ENCODE measurements at places on chromosomes 6 and 20.

- DNase-seq, result no peak
Measured at GRCh38 chr6:85449388-85449817, 480 bp upstream of the NT5E start.

- DNase-seq, result no peak
Measured at GRCh38 chr6:32110632-32111031, 1.5 kb upstream of the TNXB start.

DNA sequence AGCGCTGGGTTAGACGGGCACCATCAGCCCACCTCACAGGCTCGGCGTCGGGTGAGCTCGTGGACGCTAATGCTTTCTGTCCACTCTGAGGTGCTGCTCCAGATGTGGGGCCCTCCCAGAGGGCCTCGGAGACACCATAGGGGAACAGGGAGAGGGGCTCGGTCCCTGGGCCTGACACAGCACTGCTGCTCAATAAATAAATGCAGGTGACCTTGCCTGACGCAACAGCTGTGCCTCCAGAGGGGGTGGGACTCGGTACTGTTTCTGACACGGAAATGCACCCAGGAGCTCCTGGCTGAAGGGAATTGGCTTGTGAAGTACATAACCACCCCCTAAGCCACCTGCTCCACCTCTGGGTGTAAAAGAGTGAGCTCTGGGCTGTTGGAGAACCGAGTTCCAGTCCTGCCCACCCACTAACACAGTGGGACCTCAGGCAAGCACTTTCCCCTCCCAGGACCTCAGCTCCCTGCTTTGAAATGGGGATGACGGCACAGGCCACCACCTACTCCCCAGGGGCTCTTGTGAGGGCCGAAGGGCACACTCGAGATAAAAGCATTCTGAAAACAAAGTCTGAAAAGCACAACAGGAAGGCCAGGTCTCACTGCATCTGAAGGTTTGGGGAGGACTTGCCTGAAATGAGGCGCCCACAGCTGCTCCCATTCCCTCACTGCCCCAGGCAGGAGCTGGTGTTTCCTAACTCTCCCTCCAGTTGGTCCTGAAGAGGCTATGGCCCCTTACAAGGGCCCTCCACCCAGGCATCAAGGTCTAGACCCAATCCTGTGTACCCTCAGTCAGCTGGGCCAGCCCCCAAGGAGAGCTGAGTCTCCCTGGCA is 6.7 kb downstream of the KCNK15 start:
- DNase-seq, result no peak

DNA sequence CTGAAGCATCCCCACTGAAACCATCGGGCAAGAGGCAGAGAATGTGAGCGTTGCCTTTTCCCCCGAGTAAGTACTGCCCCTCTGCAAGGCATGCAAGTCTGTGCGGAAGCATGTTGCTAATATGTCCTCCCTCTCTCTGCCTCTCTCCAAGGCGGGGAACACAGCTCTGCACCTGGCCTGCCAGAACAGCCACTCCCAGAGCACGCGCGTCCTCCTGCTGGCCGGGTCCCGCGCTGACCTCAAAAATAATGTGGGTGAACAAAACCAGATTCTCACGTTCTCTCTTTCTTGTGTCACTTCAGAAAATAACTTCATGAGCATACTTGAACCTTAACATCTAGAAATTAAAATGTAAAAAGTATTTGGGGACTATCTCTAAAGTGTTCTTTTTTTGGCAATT is 26.4 kb downstream of the LYRM2 start:
- no peak for DNase-seq

DNA sequence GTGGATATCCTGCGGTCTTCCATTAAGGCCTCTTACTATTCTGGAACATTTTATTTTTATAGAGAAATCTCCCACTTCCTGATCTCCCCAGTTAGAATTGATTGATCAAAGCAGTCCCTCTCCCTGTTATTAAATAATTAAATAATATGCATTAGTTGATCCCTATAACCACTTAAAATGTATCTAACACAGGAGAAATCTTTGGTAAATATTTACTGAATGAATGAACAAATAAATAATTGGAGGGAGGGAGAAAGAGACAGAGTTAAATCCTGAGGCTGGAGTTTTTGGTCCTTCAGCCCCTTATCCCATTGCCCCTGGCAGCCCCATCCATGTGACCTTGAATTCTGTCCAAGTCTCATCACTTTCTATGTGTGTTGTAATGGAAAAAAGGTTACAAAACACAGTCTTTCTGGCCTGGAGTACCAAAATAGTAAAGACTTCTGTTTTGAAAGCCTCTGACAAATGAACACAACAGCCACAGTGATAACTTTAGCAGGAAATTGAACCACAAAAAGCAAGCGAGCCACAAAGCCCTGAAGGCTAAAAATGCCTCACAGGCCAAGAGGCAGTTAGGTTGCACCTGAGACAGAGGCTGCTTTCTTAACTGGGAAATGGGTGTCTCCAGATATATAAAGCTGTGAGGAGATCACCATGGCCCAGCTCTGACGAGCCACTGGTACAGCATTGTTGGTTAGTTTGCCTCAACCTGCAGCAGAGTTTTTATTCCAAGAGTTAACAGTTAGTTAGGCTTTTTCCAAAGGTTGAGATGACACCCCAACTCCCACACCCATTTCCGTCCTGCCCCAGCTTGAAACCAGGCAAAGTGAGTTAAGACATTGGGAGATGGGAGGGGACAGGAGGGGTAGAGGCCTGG is 11.3 kb downstream of the NT5E start:
- DNase-seq, result no peak

DNA sequence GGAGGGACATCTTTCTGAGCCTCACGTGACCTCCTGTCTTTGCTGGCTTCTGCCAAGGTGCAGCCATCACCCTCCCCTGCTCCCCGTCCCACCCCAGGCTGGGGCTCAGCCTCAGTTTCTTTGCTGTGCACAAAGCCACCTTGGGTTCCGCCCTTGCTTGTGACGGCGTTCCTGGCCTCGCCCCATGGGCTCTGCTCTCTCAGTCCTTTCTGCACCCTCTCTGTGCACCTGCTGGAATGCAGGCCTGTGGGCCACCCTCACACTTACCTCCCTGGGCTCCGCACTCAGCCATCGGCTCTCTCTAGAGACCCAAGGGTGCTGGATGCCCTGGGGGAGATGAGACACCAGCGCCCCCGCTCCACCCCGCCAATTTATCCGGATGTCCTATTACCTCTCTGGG is 28.3 kb downstream of the BANF2 start:
- no peak for DNase-seq

GRCh38 chr20:22597303-22597702 is 12.9 kb upstream of the FOXA2 start:
- no peak for DNase-seq

- no peak for DNase-seq
Measured at GRCh38 chr6:2471472-2471871, 226.1 kb upstream of the GMDS start.

- DNase-seq, result no peak
Measured at GRCh38 chr6:130708338-130708737, 118.9 kb upstream of the SMLR1 start.

- DNase-seq, result no peak
Measured at GRCh38 chr20:44135417-44136204, 51.4 kb downstream of the JPH2 start.

DNA sequence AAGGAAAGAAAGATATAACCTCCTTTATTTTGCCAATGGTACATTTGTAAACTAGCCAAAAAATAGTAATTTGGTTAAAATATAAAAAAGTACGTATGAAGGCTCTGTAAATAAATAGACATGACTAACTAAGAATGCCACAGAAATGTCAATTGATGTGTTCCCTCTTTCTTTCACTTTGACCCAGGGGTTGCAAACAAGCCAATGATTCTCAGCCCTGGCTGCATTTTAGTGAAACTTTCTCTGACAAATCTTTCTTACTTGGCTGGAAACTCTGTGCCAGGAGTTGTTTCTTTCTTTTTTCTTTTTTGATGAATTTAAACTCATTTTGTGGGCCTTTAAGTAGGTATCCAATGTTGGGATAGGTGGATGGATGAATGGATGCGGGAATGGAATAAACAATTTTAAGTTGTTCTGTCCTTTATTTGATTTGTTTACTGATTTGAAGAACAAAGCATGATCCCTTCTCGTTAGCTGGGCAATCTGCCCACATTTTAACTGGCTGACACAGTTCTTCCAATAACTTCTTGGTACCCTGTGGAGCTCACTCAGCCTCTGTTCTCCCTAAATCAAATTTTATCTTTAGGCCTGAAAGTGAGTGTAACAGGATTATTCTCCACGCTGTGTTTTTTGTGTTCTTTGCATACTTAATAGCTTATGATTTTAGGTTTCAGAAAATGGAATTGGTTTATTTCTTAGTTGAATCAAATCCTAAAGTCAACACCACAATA is 58.6 kb upstream of the GCLC start:
- DNase-seq, result no peak

DNA sequence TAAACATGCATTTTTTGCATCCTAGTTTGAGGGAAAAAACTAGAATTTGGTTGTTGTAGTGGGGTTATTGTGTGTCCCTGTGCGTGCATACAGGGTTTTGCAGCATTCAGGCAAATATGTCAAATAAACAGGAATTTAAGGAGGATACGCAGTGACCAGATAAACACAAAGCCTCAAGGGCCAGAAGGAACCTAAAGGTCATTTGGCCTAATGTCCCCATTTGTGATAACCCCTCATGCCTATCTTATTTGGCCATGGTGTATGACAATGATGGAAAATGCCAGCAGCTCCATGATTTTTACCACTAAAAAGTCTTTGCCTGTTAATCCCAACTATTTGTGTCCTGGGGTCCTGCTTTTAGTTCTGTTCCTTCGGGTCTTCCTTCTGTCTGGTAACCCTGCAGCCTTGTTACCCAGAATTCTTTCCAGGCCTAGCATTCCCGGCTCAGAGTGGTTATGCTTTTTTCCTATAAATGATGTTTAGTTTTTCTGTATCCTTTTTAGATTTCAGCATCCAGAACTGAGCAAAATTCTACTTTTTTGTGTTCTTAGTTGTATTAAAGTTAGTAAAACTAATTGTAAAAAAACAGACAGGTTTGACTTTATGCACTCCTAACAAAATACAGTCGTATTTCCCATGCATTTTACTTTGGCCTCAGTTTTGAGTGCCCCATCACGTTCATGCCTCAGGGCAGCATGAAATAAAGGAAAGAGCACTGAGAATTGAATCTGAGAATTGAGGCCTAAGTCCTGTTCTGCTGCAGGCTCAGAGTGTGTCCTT is 4.4 kb downstream of the STX16 start:
- no peak for DNase-seq

DNA sequence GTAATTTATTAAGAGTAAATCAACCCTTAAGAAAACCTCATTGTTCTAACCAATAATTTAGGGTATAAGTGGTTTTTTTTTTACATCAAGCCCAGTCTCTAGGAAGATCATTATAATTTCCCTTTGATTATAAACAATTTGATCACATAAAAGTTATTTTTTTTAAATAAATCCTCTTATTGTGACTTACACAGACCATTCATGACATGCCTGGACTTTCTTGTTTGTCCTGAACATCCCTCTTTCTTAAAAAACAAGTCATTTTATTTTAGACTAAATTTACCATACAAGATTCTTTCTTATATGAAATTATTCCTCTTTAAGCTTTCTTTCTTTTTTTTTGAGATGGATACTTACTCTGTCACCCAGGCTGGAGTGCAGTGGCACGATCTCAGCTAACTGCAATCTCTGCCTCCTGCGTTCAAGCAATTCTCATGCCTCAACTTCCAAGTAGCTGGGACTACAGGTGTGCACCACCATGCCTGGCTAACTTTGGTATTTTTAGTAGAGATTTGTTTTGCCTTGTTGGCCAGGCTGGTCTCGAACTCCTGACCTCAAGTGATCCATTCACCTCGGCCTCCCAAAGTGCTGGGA is 53.6 kb upstream of the AGPAT4 start:
- DNase-seq, result no peak

GRCh38 chr6:13467216-13467600 is 20.2 kb downstream of the GFOD1 start:
- no peak for DNase-seq

GRCh38 chr6:130779658-130780033 is 47.6 kb upstream of the SMLR1 start:
- no peak for DNase-seq

- DNase-seq, result no peak
Measured at GRCh38 chr6:32151863-32152768, at the start of gene PRRT1. PRRT1 (minus strand) TSS chr6:32151939; CDS start chr6:32151827, 112 bp downstream.

DNA sequence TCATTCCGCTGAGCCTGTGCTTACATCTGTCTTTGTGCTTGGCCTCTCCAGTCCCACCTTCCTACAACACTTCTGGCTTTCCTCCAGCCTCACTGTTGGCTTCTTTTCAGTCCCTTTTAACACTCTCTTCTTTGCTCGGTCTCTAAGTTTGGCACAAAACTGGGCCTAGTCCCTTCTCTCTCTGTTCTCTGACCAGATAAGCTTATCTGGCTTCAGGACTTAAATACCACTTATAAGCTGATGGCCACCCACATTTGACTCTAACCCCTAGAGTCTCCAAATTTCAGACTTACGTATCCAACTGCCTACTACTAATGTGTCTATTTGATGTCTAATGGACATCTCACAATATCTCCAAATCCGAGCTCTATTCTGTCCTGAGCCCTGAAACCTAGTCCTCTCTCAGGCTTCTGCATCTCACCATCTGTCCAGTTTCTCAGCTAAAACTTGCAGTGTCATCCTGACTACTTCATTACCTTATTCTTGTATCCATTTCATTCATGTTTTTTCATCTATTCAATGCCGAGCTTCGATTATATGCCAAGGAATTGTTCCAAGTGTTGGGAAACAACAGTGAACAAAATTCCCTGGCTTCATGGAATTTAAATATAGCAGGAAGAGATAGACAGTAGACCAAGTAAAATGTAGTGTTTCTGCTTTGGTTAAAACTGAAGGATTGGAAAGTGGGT is 40.1 kb downstream of the TBPL1 start:
- no peak for DNase-seq

- no peak for DNase-seq
Measured at GRCh38 chr20:63150391-63150898, 65.5 kb downstream of the YTHDF1 start.

- no peak for DNase-seq
Measured at GRCh38 chr6:18473755-18474154, 86.6 kb downstream of the RNF144B start.
